ENCODE measurements at places on chromosomes 1 and 21. TPM values are rescaled to one million over a fixed set of nuclear protein-coding genes. Genes with fewer than 3 reads are reported as not detected.

Gene RGS16
- polyA plus RNA-seq, result 0.44 TPM

Gene CD58
- polyA plus RNA-seq, result 81.0 TPM

GRCh38 chr1:7371926-7372325, 399.2 kb upstream of the VAMP3 start:
- H3K36me3 ChIP-seq, result no peaks in the 10 kb centered on the region
- no peak overlapping the region for H3K4me3 ChIP-seq
- H3K27me3 ChIP-seq, result no peaks in the 10 kb centered on the region

Gene SH2D1B
- polyA plus RNA-seq, result 1.7 TPM

Gene OR6N1
- not detected for polyA plus RNA-seq

DNA sequence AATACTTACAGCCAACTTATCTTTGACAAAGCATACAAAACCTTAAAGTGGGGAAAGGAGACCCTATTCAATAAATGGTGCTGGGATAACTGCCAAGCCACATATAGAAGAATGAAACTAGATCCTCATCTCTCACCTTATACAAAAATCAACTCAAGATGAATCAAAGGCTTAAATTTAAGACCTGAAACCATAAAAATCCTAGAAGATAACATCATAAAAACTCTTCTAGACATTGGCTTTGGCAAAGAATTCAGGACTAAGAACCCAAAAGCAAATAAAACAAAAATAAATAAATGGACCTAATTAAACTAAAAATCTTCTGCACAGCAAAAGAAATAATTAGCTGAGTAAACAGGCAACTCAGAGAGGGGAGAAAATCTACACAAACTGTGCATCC, 335.6 kb upstream of the PBX1 start:
- no peaks in the 10 kb centered on the region for H3K4me1 ChIP-seq
- no peaks in the 10 kb centered on the region for H3K36me3 ChIP-seq
- no peak for DNase-seq
- H3K27ac ChIP-seq, result no peak overlapping the region
- no peaks in the 10 kb centered on the region for H3K27me3 ChIP-seq

DNA sequence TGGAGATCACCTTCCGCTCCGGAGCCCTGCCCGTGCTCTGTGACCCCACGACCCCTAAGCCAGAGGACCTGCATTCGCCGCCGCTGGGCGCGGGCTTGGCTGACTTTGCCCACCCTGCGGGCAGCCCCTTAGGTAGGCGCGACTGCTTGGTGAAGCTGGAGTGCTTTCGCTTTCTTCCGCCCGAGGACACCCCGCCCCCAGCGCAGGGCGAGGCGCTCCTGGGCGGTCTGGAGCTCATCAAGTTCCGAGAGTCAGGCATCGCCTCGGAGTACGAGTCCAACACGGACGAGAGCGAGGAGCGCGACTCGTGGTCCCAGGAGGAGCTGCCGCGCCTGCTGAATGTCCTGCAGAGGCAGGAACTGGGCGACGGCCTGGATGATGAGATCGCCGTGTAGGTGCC, 9.6 kb downstream of the SPATA46 start:
- H3K27ac ChIP-seq, result no peak overlapping the region
- H3K4me1 ChIP-seq, result no peaks in the 10 kb centered on the region
- H3K36me3 ChIP-seq, result peaks cover 5% of the 10 kb centered on the region
- no peak for DNase-seq

GRCh38 chr1:211928993-211929637, 98.6 kb upstream of the LPGAT1 start:
- DNase-seq, result no peak
- no peaks in the 10 kb centered on the region for H3K27me3 ChIP-seq
- H3K27ac ChIP-seq, result peak overlapping the region; percentile 87
- H3K36me3 ChIP-seq, result no peaks in the 10 kb centered on the region

DNA sequence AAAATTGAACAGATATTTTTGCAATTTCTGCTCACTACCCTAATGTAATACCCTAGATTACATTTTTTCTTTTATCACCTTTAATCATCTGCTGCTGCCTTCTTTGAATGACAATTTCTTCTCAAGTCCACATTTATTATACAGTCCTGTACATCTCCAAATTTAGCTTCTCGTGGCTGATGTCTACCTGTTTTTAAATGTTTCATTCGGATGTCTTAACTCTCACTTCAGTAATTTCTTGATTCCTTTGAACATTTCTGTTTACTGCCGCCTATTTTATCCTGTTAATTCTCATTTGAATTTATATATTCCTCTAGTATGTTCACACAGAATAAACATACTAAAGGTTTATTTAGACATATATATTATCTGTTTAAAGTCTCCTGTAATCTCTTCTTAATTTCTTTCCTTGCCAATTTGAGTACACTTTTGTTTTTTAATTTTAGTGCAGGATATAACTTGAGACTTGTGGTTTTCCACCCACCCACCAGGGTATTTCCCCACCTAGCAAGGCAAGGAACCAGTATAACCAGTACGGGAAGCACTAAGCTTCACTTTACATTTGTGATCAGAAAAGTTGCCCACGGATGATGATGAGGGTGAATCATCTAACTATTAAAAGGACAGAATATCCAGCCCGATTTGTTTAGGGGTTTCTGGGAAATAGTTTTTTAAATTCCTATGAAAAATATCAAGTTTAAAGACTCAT, 12.7 kb downstream of the INSL5 start:
- no peaks in the 10 kb centered on the region for H3K4me1 ChIP-seq
- no peaks in the 10 kb centered on the region for H3K36me3 ChIP-seq
- H3K27ac ChIP-seq, result no peak overlapping the region
- H3K4me3 ChIP-seq, result no peak overlapping the region

DNA sequence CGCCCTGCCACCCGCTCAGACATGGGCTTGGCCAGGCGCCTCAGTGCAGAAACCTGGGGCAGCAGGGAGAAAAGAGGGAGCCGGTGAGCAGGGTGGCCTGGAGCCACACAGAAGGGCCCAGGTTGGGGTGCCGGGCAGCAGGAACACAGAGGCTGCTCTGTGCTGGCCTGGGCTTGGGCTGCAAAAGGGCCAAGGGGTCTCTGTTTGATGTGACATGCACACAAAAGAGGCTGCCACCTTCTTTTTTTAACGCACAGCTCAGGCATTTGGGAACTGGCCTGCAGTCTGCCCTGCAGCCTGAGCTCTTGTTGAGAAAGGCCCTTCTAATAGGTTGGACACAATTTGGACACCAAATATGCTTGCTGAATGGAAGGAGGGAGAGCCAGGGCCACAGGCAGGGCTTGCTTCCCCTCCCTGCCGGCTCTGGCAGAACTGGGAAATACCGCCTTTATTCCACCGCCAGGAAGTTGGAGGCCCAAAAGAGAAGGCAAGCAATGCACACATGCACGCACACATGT, 32.4 kb downstream of the KIF21B start:
- no peaks in the 10 kb centered on the region for H3K27me3 ChIP-seq
- peaks cover 84% of the 10 kb centered on the region for H3K36me3 ChIP-seq
- H3K4me3 ChIP-seq, result no peak overlapping the region
- H3K4me1 ChIP-seq, result no peaks in the 10 kb centered on the region

- peak within 1 kb of the TSS; percentile 17 for H3K27ac ChIP-seq
- H3K27me3 ChIP-seq, result peaks cover 7% of the 10 kb centered on the region
- H3K4me1 ChIP-seq, result peaks cover 48% of the 10 kb centered on the region
- peak; percentile 87 for DNase-seq
- no peaks in the 10 kb centered on the region for H3K36me3 ChIP-seq
- peak within 1 kb of the TSS; percentile 90 for H3K4me3 ChIP-seq
Measured at GRCh38 chr1:25616095-25616986, at the start of gene MAN1C1. TSS of gene MAN1C1 (plus strand) at chr1:25616791. CDS start at chr1:25617798, 1,007 bp downstream.

- H3K27ac ChIP-seq, result no peak overlapping the region
- H3K36me3 ChIP-seq, result no peaks in the 10 kb centered on the region
- H3K27me3 ChIP-seq, result no peaks in the 10 kb centered on the region
- no peak for DNase-seq
Measured at GRCh38 chr1:180504186-180504585, 1.8 kb upstream of the ACBD6 start.

Gene TRIM58
- polyA plus RNA-seq, result 0.43 TPM

Gene GJA8
- not detected for polyA plus RNA-seq

GRCh38 chr1:2229911-2230731, 2.0 kb downstream of the SKI start:
- H3K36me3 ChIP-seq, result no peaks in the 10 kb centered on the region
- no peak for DNase-seq
- peaks cover 66% of the 10 kb centered on the region for H3K4me1 ChIP-seq
- H3K27ac ChIP-seq, result no peak overlapping the region
- H3K4me3 ChIP-seq, result peak overlapping the region; percentile 48

GRCh38 chr1:54583871-54584270, 35.8 kb downstream of the ACOT11 start:
- no peaks in the 10 kb centered on the region for H3K27me3 ChIP-seq
- H3K4me3 ChIP-seq, result no peak overlapping the region
- no peaks in the 10 kb centered on the region for H3K36me3 ChIP-seq
- H3K27ac ChIP-seq, result no peak overlapping the region
- no peak for DNase-seq
- H3K4me1 ChIP-seq, result no peaks in the 10 kb centered on the region

DNA sequence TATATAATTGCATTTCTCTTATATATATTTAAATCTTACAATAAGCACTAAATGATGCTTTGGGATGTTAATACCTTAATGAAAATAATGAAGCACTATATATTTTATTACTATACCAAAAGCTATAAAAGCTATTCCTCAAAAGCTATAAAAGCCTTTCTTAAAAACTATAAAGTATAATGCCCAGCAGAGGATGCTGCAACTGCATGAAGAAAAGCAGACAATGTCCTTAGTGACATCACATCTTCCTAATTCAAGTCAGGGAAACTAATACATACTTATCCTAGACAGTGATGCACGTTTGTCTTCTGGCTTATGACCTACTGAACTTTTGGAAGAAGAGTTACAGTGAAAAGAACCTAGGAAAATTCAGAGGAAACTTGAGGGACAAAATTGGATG, 13.6 kb upstream of the C1orf185 start:
- peak; percentile 45 for DNase-seq
- H3K4me1 ChIP-seq, result peaks cover 8% of the 10 kb centered on the region
- H3K36me3 ChIP-seq, result no peaks in the 10 kb centered on the region
- H3K4me3 ChIP-seq, result no peak overlapping the region
- H3K27me3 ChIP-seq, result peaks cover 1% of the 10 kb centered on the region
- H3K27ac ChIP-seq, result no peak overlapping the region

GRCh38 chr1:62131093-62131725, 63.4 kb upstream of the L1TD1 start:
- H3K4me1 ChIP-seq, result no peaks in the 10 kb centered on the region
- no peak overlapping the region for H3K4me3 ChIP-seq
- H3K36me3 ChIP-seq, result no peaks in the 10 kb centered on the region
- no peak for DNase-seq

DNA sequence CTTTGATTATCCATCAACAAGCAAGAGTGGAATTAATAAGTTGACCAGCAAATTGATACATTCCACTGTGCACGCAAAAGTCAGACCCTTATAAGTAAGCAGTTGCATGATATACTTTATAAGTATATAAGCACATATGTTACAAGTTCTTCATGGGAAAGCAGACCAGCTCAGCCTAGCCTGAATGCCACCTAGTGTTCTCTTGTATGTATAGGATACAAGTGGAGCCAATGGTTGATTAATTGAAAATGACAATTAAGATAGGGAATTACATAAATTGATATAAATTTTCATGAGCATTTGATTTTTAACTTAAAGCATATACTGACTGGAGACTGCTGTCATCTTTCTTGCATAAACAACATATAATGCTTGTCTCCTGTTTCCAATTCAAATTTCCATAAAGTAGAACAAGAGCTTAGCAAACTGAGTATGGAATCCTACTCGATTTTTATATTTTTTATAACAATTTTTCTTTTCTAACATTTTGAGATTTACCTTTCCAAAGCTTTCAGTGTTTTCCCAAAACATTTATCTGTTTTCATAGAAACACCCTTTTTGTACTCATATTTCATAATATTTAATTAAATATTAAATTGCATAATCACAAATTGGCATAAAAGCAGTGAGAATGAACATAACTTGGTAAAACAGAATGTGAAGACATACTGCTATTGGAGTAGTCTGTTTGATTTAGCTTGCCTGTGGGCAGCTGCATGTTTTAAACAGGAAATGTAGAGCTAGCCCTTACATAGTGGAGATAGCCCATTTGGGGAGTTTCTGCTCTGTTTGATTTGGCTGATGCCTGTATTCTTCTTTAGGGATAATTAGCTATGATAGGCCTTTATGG, 62.8 kb downstream of the MAGI3 start:
- H3K36me3 ChIP-seq, result no peaks in the 10 kb centered on the region
- H3K27ac ChIP-seq, result no peak overlapping the region
- H3K4me1 ChIP-seq, result no peaks in the 10 kb centered on the region
- H3K4me3 ChIP-seq, result no peak overlapping the region
- DNase-seq, result no peak

DNA sequence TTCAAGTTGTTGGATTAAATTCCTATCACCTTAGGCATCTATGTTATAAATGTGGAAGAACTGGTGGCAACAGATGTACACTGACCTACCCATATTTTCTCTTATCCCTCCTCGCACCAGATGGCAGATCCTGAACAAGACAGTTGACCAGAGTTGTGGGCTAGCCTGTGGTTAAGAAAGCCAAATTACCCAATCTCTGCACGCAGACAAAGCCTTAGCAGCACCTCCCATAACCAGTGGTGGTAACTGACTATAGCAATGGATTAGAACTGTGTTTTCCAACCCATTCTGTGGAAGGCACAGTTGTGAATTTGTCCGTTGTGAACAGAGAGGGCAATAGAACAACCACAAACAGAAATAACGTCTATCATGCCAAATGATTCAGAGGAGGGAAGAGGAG, 20.6 kb downstream of the ABCB10 start:
- no peak for DNase-seq
- peaks cover 82% of the 10 kb centered on the region for H3K36me3 ChIP-seq
- no peak overlapping the region for H3K4me3 ChIP-seq
- H3K4me1 ChIP-seq, result no peaks in the 10 kb centered on the region

Gene ARHGEF19
- polyA plus RNA-seq, result 7.9 TPM

DNA sequence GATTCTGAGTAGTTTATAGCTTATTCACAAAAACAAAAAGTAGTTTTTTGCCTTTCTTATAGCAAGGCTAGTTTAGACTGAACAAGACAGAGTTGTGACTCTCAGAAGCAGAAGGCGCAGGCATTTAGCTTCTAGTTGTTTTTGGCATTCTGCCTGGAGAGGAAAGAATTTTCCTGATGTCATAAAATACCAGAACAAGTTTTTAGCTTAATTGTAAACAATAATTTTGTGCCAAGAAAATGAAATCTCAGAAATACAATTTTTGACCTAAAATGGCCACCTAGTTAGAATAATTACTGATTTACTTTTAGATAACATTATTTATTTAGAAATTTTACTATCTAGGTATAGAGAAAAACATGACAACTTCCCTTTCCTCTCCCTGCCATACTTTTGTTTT, 1.0 kb downstream of the DNAJB4 start:
- peaks cover 2% of the 10 kb centered on the region for H3K4me1 ChIP-seq
- no peak overlapping the region for H3K27ac ChIP-seq
- H3K27me3 ChIP-seq, result no peaks in the 10 kb centered on the region
- peak; percentile 10 for DNase-seq
- H3K36me3 ChIP-seq, result no peaks in the 10 kb centered on the region

Gene PDPN
- polyA plus RNA-seq, result not detected

Gene SNRNP40
- polyA plus RNA-seq, result 56.4 TPM

GRCh38 chr1:229432905-229433304, 989 bp downstream of the ACTA1 start:
- H3K4me3 ChIP-seq, result no peak overlapping the region
- no peak for DNase-seq
- H3K27me3 ChIP-seq, result peaks cover 89% of the 10 kb centered on the region
- no peaks in the 10 kb centered on the region for H3K36me3 ChIP-seq

Measured in CD14-positive monocyte (primary cell).